GF-D8 (cell line): ENCODE measurements at places on chromosomes 5 and 9.
A peak's percentile ranks its signal among the peaks of the same experiment; 100 is the strongest.

- no peak for DNase-seq
Measured at GRCh38 chr5:177443144-177443983, 3.2 kb upstream of the PRR7 start.

GRCh38 chr9:105053209-105053652 is 125.3 kb upstream of the ABCA1 start:
- DNase-seq: peak; percentile 23

GRCh38 chr5:44774279-44774880 is 34.4 kb upstream of the MRPS30 start:
- DNase-seq: no peak

GRCh38 chr5:96962540-96962991 is 26.7 kb downstream of the LNPEP start:
- peak; percentile 54 for DNase-seq

DNA sequence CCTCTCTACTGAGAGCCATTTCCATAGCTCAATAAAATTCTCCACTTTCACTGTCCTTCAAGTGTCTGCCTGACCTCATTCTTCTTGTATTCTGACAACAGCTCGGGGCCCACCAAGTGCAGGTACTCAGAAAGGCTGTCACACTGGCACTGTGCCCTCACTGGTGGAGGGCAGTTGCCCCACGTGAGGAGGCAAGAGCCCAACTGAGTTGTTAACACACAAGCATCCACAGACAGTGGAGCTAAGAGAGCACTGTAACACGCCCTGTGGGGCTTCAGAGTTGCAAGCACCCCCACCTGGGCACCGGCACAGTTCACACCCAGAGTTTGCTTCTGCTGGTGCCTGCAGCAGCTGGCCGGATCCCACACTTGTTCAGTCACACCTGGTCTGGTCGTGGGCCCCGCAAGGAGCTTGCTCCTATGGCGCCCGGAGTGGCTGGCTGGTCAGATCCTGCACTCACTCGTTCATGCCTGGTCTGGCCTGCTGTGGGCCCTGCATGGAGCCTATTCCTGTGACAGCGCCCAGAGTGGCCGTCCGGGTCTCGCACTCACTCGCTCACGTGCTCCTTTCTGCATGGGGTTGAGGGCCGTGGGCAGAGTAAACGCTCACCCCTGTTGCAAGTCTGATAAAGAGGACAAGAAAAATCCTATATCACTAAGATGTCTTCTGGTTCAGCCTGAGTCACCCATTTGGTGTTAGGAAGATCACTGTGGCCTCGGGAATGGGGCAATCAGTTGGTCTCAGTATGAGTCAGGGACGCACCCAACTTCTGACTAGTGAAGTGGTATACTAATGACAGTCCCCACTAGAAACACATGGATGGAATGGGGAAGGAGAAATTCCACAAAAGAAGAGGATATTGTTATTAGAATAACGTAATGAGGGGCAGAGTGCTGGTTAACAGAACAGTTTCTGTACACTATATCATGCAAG is 87.0 kb upstream of the CCNH start:
- DNase-seq: no peak

- DNase-seq: no peak
Measured at GRCh38 chr9:112535811-112536210, 49.2 kb downstream of the KIAA1958 start.

GRCh38 chr9:132457504-132458236 is 47.7 kb downstream of the CFAP77 start:
- no peak for DNase-seq

DNA sequence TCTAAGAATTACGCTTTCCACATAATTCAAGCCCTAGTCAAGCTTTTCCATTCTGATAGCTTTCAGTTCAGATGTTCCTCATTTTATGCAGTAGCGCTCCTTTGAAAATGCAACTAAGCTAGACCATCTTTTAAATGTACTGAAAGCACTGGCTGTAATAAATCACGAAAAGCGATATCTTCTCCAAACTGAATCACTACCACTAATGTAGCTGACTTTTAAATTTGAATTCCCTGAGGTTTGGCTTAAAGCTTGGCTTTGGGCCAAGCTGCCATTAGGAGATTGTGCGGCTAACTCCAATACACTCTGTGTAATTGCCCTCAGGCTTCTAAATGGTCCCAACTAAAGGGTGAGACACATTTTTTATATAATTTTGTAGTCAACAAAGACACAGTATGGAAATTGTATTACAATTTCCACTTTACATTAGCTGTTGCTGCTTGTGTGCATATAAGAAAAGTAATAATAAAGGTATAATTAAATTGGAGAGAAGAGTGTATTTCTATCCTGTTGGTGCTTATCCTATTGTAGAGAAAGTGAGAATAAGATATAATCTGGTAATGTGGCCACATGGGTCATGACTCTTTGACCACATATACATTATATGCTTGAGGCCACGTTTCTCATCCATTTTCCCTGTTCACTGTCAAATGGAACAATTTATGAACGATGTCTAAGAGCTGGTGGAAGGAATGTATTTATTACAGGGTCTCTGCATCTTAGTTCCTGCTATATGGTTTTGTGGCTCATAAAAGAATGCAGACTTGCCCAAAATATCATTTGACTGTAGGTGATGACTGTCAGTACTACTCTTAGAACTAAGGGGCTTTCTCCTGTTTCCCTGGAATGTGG is 118.7 kb upstream of the TAF11L2 start:
- DNase-seq: no peak

DNA sequence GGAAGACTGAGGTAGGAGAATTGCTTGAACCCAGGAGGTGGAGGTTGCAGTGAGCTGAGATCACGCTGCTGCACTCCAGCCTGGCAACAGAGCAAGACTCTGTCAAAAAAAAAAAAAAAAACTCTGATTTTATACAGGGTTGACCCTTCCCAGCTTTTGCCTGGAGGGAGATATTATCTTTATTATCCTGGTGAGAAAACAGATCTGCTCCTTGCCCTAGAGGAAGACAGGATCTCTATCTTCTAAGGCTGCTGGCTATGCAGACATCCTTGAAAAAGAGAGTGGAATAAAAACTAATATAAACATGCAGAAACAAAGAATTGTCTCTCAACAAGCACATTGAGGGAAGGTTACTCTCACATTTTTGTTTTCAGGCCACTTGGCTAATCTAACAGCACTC is 1503.4 kb upstream of the WWC1 start:
- DNase-seq: no peak

- DNase-seq: no peak
Measured at GRCh38 chr9:8857068-8857925, 1057.7 kb upstream of the DMAC1 start.

- DNase-seq: no peak
Measured at GRCh38 chr9:28922891-28923290, 1349.6 kb upstream of the C9orf72 start.

GRCh38 chr9:131258698-131259431 is 17.4 kb downstream of the FAM78A start:
- no peak for DNase-seq

DNA sequence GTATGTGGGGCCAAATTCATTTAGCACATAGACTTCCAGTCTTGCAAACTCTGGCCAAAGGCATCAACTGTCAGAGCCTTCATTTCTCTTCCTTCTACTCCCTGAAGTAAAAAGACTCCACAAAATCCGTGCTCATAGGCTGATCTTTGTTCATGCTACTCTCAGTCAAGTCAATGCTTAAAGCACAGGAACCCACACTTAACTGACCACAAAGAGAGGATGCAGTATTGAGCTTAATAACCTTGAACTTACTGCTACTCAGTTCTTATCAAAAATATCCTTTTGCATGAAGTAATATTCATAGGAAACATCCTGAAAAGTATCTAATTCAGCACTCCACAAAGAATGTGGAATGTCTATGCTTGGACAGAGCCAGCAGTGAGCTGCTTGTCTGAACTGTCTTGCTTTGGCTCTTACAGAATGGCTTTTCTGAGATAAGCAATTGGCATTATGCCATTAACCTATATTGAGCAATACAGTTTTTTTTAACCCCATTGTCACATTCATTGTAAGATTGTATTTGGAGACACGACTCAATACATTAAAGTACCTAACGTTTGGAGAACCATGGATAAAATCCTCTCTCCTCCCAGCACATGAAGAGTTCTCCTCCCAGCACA is 21.7 kb downstream of the LPAR1 start:
- DNase-seq: no peak

DNA sequence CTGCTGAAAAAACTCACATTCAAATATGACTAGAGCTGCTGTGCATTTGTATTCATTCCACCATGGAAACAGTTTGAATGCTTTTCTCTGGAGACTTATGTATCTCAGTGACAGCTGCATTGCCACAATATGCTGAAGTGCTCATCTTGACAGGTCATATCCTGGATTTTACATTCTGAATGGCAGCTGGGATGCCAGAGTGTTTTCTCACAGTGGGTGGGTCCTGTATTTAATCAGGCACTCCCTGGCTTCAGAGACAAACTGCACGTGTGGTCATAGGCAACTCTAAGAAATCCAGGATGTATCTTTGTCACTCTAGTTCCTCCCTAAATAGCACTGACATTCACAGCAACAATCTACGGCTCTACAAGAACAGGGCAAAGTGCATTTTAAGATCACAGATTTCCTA is 75.6 kb downstream of the ST8SIA4 start:
- no peak for DNase-seq

DNA sequence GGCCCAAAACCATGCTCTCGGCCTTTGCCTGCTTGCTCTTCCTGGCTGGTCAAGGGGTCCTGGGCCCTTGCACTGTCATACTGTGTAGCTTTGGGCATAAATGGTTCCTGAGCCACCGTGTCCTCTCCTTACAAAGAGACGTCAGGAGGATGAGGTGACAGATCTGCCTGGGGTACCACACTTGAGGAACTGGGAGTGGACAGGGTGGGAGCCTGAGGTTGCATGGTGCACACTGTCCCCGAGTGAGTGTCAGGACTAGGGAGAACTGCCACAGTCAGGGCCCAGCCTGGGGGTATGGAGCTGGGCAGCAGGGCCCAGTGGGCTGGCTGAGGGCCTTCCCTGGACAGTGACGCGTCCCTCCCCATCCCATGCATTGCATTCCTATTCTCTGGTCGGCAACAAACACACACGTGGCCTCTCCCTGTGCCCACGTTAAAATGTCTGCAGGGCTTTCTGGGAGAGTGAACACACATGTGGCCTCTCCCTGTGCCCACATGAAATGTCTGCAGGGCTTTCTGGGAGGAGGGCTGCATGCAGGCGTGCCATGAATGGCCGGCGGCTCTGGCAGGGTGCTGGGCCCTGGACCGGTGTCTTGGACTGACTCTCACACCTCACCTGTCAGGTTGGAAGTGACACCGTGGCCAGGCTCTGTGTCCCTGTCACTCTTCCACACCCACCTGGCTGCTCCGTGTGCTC is 122.1 kb upstream of the COL5A1 start:
- DNase-seq: no peak

DNA sequence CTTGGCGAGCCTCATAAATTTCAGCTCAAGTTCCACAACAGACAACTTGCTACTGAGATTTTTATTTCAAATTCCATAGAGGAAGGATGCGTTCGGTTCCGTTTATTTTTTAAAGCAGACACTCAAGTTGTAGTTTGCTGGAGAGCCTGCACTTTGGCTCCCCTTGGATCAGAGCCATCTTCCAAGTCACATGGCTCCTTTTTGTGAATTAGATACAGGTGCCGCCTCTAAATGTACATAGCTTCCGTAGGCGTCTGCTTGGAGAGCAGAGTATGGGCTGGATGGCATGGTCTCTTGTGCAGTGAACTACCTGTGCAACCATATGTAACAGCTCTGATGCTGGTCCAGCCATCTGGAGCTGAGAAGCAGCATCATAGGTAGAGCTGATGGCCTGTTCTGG is 73.9 kb upstream of the WWC1 start:
- no peak for DNase-seq

DNA sequence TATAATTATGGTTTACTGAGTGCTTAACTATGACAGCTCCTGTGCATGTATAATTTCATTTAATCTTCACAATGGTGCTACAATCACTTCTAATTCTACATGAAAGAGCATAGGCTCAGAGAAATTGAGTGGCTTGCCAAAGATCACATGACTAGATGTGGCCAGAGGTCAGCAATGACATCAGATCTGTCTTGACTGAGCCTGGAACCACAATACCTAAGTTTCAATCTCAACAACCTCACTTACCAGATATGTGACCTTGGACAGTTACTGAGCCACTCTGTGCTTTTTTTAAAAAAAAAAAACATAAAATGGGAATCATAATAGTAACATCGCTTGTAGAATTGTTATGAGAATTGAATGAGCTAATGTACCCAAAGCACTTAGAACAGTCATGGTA is 130.7 kb downstream of the TRIM32 start:
- DNase-seq: no peak

GRCh38 chr5:138647261-138647788 is 72.1 kb upstream of the HSPA9 start:
- no peak for DNase-seq

DNA sequence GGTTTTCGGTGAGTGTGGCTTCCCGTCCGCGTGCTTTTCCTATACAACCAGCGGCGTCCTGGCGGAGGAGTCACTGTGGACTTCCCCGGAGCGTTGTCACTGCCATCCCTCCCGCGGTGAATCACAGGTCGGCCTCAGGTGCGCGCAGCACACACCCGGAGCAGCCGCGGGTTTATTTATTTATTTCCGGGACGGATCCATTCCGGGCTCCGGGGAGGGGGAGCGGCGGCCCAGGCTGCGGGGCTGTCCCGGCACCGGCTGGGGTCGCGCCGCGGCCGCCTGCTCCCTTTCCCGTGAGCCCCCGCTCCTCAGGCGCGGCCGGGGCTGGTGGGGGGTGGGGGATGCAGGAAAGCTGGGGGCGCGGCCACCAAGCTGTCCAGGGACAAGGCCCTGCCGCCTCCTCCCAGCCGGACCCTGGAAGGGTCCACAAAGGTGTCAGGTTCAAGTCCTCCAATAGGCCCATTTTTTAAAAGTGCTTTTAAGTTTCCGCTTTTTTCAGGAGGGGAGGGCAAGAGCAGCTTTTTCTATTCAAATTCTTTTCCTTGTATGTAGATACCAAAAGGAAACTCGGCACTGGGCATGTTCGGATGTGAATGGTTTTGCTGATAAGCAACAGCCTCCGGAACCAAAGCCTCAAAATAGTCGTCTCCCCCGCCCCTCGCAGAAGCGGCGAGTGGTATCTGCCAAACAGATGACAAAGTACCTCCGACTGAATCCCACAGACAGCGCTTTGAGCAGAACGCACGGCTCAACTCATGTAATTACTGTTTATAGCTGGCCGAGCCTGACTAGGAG is 192.5 kb downstream of the CD180 start:
- DNase-seq: no peak

DNA sequence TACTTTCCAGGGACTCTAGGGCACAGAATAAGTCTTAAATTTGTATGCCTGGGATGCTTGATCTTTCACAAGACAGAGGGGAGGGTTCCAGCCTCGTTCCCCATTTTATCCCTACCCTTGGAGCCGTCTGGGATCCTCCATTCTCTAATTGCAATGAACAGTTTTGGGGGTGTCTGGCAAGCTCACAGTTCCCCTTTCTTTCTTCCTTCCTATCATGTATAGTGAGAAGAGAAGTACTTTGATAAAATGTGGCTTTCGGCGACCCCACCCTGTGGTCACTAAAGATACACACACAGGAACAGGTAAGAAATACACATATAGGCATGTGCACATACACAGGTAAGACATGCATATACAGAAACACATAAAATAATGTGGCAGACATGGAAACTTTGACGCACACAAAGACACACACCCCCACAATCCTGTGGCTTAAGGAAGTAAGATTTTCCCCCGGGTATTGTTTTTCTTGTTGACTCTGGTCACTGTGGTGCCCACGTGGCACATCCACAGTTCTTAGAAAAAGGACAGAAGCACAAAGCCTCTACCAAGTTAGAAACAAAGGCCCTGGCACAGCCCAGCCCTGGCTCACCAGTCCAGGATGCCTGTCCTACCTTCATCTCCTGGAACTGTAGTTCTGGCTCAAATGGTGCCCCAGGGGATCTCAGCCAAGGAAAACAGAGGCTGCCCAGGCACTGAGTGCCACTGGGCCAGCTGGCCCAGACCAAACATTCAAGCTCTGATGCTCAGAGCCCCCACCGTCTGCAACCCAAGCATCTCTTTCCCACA is 6.3 kb upstream of the SMU1 start:
- DNase-seq: peak; percentile 43
